ENCODE measurements at places on chromosomes 5 and 9.

DNA sequence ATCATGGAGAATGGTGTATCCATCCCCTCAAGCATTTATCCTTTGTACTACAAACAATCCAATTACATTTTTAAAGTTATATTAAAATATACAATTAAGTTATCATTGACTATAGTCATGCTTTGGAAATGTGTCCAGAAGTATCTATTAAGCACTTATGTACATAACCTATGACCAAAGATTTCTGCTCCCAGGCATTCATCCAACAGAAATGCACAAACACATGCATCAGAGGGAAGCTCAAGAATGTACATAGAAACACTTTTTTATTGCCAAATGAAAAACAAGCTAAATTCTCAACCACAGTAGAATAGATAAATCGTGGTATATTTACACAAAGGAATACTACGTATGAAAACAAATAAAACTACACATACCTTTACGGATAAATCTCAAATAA is 700.5 kb upstream of the ZNF608 start:
- no peak for DNase-seq

DNA sequence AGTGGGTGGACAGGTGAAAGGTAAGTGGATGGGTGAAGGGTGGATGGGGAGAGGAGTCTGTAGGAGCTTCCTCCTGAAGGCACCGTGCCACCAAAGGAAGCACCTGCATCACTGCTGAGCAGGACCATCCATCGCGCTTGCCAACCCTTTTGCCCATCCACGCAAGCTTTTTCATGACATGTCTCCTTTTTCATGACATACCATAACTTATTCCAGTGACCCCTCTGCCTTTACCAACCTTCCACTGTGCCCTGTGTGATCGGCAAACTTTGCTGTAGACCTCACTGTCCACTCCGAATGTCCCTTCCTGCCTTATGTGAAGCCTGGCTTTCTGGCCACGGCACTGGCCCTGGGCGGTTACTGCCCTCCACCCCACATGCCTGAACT is 13.4 kb downstream of the FLT4 start:
- peak; percentile 1 for DNase-seq

GRCh38 chr9:108012405-108012804 is 522.8 kb upstream of the KLF4 start:
- DNase-seq, result no peak

DNA sequence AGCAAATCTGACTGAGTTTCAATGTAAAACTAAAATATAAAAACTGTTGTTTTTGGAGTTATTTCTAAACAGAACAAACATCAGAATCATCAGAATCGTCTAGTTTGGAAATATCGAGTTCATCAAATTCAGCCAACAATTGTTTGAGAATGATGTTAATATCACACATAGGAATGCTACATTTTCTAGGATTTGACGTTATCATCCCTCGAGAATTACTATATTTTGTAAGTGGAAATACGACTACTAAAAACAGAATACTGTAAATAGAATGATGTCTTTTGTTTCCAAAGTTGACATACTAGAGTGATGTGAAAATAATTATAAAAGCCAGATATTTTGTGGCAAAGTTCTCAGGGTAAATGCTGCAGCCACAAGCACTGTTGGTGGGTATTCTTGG is 805.9 kb downstream of the TLE1 start:
- no peak for DNase-seq

DNA sequence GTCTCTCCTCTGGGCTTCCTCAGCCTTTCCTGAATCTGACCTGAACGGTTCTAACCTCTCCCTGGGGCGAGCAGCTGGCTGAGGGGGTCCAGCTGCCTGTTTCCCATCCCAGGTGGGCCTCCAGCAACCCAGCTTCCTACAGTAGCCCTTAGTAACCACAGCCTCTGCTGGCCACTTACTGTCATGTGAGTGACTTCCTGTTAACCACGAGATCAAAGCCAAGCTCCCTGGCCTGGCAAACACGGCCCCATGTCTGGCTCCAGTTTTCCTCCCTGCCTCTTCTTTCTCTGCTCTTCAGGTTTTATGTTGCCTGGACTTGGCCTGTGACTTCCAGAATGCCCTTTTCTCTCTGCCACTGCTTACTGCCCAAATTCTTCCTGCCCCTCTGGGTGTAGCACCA is 47.2 kb upstream of the DAB2IP start:
- no peak for DNase-seq

GRCh38 chr5:36719282-36719681 is 112.9 kb downstream of the SLC1A3 start:
- no peak for DNase-seq

DNA sequence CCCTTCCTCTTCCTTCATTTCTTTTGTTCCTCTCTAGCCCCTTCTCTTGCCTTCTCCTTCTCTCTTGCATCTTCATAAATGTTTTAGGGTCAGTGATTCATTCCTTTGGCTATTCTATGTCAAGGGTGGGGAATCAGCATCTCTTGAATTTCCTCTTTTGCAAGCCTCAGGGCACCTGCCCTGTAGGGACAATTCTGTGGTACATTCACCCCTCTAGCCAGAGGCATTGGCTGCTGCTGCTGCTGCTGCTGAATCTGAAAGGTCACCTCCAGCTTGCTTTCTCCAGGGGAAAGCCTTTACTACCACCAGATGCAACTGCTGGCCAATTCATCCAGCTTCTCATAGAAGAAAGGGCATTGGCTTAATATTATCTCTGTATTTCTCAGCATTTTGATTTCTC is 87.3 kb downstream of the INSYN2B start:
- no peak for DNase-seq

- DNase-seq, result no peak
Observed at GRCh38 chr5:122091936-122092600, 14.0 kb upstream of the LOX start.

- peak; percentile 90 for DNase-seq
Observed at GRCh38 chr5:139439013-139439903, at the start of gene DNAJC18. Gene DNAJC18 (minus strand): TSS chr5:139439525. CDS start chr5:139439445, 80 bp downstream.

- no peak for DNase-seq
Observed at GRCh38 chr5:3602785-3603502, 7.3 kb downstream of the IRX1 start.

GRCh38 chr5:141734501-141735229 is 52.6 kb upstream of the ARAP3 start:
- DNase-seq, result no peak

- no peak for DNase-seq
Observed at GRCh38 chr5:1503241-1504068, 20.3 kb downstream of the LPCAT1 start.

DNA sequence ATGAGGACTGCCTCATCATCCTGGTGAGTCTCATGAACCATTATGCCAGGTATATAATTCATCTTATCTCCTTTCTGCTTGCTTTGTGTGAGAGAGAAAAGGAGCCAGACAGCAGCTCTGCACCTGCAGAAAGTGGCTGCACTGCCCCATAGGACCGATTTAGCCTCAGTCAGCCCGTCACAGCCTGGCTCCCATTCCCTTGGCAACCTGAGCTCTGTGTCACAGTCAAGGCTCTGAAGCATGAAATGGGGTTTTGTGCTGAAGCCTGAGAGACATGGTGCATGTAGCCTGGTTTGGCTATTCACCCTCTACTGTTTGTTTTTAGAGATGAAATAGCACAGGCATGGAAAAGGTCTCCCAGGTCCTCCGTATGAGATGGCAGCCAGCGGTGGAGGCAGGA is 198.3 kb downstream of the KCTD16 start:
- no peak for DNase-seq

- DNase-seq, result no peak
Observed at GRCh38 chr9:94937214-94937903, 210.9 kb downstream of the AOPEP start.

- DNase-seq, result no peak
Observed at GRCh38 chr9:33046061-33046460, 21.0 kb downstream of the DNAJA1 start.

- DNase-seq, result no peak
Observed at GRCh38 chr5:6820851-6821479, 107.7 kb downstream of the TENT4A start.

GRCh38 chr5:170154744-170155143 is 49.0 kb downstream of the FOXI1 start:
- no peak for DNase-seq

GRCh38 chr9:1513105-1513504 is 462.9 kb downstream of the DMRT2 start:
- no peak for DNase-seq

- DNase-seq, result no peak
Observed at GRCh38 chr9:117093891-117094844, 320.7 kb downstream of the ASTN2 start.

GRCh38 chr5:97874491-97874890 is 691.4 kb upstream of the RIOK2 start:
- DNase-seq, result no peak

DNA sequence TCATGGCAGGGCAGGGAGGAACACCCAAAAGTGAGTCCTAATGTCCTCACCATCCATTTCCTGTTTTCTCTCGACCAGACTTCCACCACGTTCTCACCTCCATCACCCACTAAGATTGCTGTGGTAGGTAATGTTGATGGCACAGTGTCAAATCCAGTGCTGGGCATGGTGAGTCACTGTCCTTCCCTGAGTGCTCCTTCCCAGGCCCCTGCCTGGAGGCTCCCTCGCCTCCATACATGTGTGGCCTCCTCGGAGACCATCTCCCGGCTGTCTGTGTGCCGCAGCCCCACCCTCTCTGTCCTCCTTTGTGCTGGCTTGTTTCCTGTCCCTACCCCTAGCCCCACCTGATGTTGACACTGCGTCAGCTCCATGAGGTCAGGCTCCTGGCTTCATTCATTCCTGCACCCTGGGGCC is 177.5 kb downstream of the SYK start:
- DNase-seq, result no peak

GRCh38 chr9:124389146-124389939 is 25.9 kb downstream of the PSMB7 start:
- no peak for DNase-seq

- no peak for DNase-seq
Observed at GRCh38 chr5:119250946-119251901, 104.6 kb upstream of the TNFAIP8 start.

- DNase-seq, result no peak
Observed at GRCh38 chr9:115106642-115107041, 11.3 kb downstream of the TNC start.

GRCh38 chr9:89606049-89606623 is 1.3 kb downstream of the GADD45G start:
- peak; percentile 38 for DNase-seq

DNA sequence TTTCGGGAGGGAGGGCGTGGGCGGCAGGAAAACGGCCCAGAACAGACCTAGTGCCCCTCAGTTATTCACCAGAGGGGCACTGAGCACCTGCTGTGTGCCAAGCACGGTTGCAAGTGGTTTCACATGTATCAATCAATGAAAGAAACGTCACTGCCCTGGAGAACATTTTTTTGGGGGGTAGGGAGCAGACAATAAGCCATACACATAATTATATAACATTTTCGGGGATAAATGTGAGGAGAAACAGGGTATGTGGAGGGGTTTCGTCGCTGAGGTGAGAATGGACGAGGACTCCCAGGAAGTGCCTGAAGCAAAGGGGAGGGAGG is 444 bp upstream of the ZNF354A start:
- DNase-seq, result no peak

DNA sequence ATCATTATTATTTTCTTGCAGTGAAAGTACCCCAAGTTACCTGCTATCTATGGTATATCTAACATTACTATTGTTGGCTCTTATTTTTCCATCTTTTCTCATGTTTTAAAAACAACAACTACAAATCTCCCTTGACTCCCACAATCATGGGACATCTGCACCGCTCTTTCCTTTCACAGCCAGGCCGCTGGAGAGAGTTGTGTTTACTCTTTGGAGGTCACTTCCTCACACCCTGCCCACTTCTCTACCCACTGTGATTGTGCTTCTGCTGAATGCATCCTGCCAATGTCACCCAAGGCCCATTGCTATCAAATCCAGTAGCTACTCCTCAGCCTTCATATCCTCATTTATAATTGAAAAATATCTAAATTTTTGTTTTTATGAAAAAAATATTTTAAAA is 29.7 kb downstream of the SLC28A3 start:
- DNase-seq, result no peak

DNA sequence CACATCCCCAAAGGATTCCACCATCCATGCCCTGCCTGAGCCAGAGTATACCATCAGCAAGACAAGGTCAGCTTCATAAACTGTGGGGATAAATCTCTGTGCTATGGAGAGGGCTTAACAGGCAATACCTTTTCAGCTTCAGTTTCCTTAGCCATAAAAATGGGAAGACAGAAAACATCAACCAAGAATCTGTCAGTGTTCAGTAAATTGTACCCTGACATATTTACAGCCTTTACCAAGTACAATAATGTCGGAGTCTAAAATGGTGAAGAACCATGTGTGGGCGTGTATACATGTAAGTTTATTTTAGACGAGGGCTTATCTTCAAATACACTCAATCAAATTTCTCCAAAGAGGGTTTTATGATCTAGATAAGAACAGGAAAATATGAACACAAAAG is 94.7 kb downstream of the ELAVL2 start:
- DNase-seq, result no peak

GRCh38 chr5:67360047-67360446 is 163.4 kb upstream of the CD180 start:
- DNase-seq, result no peak

GRCh38 chr9:71955300-71955915 is 44.0 kb downstream of the C9orf85 start:
- no peak for DNase-seq

DNA sequence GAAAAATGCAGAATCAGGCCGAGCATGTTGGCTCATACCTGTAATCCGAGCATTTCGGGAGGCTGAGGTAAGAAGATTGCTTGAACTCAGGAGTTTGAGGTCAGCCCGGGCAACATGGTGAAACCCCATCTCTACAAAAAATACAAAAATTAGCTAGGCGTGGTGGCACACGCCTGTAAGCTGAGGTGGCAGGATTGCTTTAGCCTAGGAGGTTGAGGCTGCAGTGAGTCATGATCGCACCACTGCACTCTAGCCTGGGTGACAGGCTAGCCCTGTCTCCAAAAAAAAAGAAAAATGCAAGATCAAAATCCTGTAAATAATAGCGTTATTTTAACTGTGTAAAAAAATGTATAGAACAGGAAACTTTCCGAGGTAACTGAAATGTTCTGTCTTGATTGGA is 39.4 kb downstream of the RNF44 start:
- DNase-seq, result no peak

DNA sequence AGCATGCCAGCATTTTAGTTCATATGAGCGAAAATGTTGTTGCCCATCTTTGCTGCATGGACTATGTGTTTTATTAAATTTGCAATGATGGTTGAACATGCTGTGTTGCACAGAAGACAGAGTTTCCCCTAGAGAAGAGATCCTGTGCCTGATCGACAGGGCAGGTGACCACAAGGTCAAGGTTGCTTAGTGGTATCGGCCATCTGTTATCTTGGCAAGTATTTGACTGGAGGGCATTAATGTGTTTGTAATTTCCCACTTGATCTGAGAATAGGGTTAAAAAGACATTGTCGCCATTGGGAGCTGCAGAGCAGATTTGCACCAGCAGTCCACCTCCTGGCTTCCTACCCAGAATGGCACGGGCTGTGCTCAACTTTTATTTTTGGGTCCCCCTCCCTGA is 1523.6 kb upstream of the WWC1 start:
- DNase-seq, result no peak

- no peak for DNase-seq
Observed at GRCh38 chr5:146849694-146850303, 28.8 kb downstream of the PPP2R2B start.

All from activated CD8-positive, alpha-beta memory T cell treated with anti-CD3 and anti-CD28 coated beads, Interleukin-2, amount 50 U/mL, for 4 hours (primary cell).